Stimulated activated CD8-positive, alpha-beta memory T cell treated with anti-CD3 and anti-CD28 coated beads, Interleukin-2, amount 100 ng/mL, for 1 hour (primary cell): ENCODE measurements at places on chromosomes 2 and 18.

DNA sequence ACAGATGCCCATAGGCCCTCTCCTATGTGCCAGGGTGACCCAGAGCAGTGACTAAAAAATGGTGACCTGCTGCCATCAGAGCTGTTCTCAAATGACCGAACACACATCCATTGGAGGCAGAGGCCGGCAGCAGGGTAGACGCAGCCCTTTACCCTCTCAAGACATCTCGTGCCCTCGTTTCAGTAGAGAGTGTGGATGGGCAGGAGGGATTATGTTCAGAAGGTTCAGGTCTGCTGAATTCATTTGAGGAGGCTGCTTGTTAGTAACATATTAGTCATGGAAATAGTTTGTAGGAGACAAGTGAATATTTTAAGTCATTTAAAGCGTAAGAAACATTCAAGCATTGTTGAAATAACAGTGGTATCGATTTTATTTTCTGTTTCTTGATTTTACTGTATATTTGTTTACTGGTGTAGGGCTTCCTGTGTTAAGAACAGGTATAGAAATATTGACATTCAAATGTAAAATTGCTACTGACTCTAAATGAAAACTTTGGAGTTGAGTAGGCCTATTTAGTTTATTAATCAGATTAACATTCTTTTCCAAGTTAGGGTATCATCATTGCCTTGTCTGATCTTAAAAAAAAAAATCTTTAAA, 82.6 kb downstream of the ZNF532 start:
- DNase-seq = no peak

DNA sequence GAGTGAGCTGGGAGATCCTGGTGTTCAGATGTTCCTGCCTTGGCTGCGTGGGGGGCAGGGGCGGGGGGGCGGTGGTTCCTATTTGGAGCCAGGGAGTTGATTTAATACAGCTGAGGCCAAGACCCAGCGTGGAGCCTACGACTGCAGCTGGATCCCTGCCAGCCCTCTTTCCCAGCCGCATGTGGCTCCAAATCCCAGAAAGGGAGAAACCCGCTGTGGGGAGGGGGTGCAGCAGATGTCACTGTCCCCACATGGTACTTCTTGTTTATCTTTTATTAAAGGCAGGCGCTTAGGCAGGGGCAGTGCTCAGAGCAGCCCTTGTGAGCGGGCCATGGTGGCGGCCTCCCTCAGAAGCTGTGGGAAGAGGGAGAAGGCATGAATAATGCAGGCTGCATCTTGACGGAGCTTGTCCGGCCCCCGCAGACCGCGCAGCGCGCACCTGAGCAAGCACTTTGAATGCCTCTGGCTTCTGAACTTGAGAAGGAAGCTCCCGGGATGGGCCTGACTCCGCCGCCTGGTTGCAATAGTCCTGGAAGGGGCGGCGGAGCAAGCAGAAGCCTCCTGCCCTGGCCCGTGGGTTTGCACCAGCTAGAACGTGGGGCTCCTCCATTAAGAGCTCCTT, 112.1 kb downstream of the GLI2 start:
- DNase-seq = no peak

- no peak for DNase-seq
Observed at GRCh38 chr2:239827523-239827890, 197.6 kb downstream of the NDUFA10 start.

DNA sequence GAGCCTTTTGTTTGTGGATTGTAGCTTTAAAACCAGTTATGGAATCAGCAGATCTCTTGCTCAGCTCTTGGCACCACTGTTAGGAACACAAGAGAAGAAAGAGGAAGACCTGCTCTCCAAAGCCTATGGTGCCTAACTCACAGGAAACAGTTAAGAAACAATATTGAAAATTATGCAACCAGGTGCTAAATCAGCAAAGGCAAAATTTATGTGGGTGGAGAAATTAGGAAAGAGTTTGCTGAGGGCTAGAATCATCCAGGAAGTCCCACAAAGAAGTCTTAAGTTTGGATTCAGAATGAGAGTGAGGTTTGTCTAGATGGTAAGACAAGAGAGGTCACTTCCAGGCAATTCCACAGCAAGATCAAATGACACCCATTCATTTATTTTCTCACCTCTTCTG, 49.4 kb downstream of the AOX1 start:
- no peak for DNase-seq

GRCh38 chr18:78006006-78006773, 756.5 kb downstream of the GALR1 start:
- DNase-seq = no peak

DNA sequence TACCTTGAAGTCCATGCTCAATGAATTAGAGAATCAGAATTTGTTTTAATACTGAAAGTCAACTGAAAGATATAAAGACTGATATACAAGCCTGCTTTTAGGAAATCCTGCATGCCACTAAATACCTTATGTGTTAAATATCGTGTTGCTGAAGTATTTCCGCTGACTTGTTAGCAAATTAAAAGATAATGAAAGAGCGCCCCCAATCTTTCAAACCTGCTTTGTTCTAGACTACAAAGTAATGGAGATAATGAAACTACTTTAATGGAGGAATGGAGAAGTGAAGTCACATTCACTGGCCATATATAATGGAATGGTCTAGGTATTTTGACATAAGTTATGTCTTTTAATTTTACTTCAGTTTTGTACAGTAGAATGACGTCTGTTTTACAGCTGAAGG, 95.7 kb downstream of the ASXL3 start:
- no peak for DNase-seq

DNA sequence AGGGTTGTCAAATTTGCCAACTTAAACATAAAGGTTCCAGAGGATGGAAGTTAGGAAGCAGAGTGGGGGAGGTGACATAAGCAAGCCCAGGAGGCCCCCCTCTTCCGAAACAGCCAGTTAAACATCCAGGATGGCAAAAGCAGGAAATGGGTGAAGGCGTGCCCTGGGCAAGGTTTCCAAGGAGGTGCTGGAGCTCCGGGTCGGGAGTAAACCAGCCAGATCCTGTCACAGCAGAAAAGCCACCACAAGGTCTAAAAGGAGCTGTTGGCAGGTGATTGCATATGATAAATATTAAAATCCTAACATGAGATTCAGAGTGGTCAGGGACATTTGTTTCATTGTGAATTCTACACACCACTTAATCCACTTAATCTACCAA, 572.2 kb upstream of the SALL3 start:
- no peak for DNase-seq

DNA sequence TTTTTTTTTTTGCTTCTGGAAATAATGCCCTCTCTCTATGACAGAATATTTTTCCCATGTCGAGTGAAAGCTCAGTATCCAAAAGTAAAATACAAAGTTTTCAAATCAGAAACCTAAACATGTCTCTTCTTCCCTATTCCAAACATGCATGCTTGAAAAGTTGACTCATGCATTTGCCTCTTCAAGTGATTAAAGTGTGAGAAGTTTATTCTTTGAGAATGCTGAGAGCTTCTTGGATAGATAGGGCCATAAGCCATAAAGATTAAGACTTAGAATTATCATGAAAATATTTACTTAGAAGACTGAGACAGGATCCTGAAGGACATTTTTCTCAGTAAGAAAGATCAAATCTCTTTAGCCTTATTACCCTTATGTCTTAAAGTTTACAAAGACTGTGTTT, 98.6 kb upstream of the EPB41L5 start:
- no peak for DNase-seq

DNA sequence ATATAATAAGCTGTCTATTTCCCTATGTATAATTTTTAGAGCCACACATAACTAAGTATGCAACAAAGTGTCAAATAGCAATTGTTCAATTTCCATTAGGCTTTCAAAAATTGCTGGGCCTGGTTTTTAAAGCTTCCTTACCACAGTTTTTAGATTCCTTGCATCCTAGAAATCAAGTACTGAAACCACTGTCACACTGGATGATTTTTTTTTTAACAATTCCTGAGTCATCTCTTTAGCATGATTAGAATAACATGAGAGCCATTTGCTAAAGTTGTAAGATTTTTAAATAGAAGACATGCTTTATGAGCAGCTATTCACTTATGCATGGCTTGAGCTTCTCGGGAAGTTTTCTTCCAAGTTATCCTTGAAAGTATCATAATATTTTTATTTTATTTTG, 319.5 kb upstream of the NXPH2 start:
- no peak for DNase-seq

- no peak for DNase-seq
Observed at GRCh38 chr2:40877734-40878288, 425.9 kb upstream of the SLC8A1 start.

GRCh38 chr2:126672980-126673605, 17.1 kb downstream of the GYPC start:
- DNase-seq = no peak

GRCh38 chr2:177353187-177353478, 39.4 kb upstream of the AGPS start:
- DNase-seq = no peak
